Right ventricle myocardium inferior (tissue), 1 donor: ENCODE measurements at places on chromosomes 11 and 22. TPM values are rescaled to one million over a fixed set of nuclear protein-coding genes. Genes with fewer than 3 reads are reported as not detected.
A peak's percentile ranks its signal among the peaks of the same experiment; 100 is the strongest.

ASRGL1 gene
- total RNA-seq, result 4.7 TPM

OPCML gene
- total RNA-seq, result 0.05 TPM

DNA sequence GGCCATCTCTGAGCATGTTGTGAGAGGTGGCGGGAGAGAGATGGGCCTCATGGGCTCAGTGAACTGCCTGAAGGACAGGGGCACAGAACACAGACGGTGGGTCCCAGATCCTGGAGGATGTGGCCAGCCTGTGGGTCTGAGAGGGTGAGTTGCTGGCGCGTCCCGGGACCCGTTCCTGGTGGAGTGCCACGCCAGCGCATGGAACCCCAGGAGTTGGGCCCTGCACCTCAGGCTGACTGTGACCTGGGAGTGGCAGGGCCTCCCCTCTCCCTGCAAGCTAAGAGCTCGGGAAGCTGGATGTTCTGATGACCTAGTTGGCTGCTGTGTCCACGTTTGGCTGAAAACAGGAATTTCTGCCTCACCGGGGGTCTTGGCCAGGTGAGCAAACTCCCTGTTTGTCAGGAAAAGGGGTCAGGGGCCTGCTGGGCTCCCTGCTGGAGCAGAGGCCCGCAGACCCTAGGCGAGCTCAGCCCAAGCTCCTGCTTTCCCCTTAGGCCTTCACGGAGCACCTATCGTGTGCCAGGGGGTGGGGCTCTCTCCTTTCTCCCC is 15.0 kb downstream of the LRRC32 start:
- peak; percentile 57 for DNase-seq

DNA sequence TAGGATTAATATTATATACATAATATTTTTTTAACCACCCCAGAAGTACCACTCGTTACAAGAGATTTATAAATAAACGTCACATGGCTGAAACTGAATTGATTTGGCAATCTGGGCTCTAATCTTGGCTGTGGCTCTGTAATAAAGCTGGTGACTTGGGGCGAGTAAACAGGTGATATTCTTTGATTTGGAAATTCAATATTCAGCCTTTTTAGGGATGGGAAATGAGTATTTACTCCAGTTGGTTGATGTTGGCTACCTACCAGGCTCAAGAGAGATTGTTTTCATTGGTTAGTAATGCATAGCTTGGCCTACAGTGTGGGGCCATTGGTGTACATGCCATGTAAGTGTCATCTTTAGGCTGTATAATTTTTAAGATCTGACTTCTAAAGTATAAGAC is 117.7 kb upstream of the SORL1-AS1 start:
- no peak for DNase-seq

DNA sequence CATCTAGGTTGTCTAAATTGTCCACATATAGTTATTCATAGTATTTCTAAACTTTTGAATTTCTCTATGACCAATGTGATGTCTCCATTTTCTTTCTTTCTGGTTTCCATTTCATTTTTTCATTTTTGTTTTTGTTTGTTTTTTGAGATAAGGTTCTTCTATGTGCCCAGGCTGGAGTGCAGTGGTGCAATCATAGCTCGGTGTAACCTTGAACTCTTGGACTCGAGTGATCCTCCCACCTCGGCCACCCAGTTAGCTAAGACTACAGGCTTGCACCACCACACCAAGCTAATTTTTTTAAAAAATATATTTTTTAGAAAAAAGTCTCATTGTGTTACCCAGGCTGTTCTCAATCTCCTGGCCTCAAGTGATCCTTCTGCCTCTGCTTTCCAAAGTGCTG is 8.2 kb downstream of the GSTT4 start:
- no peak for DNase-seq

SCO2 gene
- total RNA-seq, result not detected

LDHAL6A gene
- not detected for total RNA-seq

POU2AF2 gene
- total RNA-seq, result not detected

GRCh38 chr22:39429916-39430575 is 26.8 kb upstream of the MGAT3 start:
- no peak for DNase-seq

OR5A1 gene
- not detected for total RNA-seq

DNA sequence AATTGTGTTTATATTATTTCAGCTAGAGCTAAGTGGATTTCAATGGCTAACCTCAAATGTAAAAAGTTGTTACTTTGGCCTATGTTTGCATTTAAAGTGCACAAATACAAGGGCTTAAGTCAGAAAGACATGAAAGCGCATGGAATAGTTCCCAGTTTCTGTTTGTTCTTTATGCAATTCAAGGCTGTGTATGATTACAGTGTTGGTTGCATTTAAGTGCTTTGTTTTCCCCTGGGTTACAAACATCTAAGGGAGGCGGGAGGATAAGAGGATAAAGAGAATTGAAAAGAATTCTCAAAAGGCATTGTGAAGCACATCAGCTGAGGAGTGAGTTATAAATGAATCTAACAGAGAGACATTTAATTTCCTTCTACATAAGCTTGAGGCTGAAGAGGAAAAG is 453.4 kb downstream of the NTM start:
- no peak for DNase-seq

NXPE1 gene
- not detected for total RNA-seq

SAA4 gene
- not detected for total RNA-seq

DNA sequence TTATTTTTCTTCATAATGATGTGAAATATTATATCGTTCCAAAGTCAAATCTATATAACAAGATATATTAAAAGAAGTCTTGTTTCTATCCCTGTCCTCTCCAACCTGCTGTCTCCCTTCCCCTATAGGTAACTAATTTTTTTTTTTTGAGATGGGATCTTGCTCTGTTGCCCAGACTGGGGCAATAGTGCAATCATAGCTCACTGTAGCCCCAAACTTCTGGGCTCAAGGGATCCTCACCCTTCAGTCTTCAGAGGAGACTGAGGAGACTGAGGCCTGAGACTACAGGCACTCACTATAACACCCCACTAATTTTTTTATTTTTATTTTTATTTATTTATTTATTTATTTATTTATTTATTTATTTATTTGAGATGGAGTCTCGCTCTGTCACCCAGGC is 10.3 kb upstream of the RELA start:
- DNase-seq, result no peak

CNTN5 gene
- not detected for total RNA-seq

TCN1 gene
- not detected for total RNA-seq

- no peak for DNase-seq
Observed at GRCh38 chr11:28490773-28491382, 382.7 kb downstream of the METTL15 start.

DNA sequence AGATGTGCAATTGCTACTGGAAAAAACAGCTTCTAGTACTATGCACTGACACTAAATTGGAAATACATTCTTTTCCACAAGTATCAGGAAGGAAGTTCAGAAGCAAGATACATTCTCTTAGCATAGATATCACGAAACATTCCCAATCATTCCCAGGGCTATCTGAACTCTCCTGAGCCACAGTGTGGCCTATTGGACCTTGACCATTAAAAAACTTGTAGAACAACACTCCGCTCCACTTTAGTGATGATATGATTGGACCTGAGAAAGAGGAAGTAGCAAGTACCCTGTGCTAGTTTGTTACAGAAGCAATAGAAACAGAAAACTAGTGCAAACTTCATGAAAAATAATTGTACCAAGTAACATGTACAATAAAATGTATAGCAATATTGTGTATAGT is 11.4 kb upstream of the OR5AK2 start:
- DNase-seq, result no peak

DNA sequence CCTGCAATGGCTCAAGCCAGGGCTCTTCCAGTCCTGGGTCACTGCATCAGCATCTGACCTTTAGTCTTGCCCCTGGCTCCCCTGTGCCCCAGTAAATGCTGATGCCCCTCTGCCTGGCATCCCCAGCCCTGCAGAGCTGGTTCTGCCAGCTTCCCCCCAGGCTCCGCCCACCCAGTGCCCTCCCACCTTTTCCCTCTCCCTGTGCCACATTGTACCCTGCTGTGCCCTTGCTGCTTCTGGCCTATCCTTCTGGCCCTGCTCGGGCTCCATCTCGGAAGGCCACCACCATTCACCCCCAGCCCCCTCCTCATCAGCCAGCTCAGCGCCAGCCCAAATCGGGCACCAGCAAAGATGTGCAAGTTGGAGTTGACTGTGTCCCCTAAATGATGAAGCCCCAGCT is 7.4 kb downstream of the CAPN5 start:
- DNase-seq, result no peak

OR52I2 gene
- total RNA-seq, result not detected

DNA sequence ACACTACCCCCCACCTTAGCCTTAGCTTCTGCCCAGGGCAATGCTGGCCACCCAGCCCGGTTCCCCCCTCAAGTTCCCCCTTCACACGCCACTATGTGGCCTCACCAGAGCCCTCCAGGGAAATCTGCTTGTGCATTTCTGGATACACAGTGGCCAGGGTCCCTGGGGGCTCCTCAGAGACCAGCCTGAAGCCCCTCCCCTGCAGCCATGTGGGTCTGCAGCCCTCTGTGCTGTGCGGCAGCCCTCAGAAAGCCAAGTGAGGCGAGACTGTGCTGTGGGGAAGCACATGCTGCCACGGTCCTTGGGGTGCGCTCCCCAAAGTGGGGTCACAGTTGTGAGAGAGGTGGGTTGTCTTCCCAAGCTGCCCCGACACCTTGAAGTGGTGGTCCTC is 2.1 kb upstream of the PLXNB2 start:
- peak; percentile 59 for DNase-seq

KRTAP5-9 gene
- total RNA-seq, result not detected

NCR3LG1 gene
- 0.73 TPM for total RNA-seq

FBLN1 gene
- total RNA-seq, result 113 TPM

- no peak for DNase-seq
Observed at GRCh38 chr11:95768521-95768920, 21.1 kb downstream of the FAM76B start.

DNA sequence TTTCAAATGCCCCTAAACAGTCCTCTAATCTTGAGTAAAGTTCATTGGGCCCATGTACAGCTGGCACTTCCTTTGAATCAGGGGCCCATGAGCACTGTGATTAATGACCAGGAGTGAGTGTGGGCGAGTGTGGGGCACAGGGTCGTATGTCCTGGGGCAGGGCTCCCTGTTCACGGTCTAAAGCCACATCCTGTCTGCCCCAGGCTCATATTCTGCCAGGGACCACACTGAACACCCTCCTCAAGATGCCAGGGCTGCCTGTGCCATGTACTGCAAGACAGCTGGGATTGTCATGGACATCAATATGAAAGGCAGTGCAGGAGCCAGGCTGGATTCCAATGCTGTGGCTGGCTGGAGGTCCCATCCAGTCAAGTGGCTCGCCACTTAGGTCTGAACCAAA is 130.5 kb downstream of the KIRREL3 start:
- no peak for DNase-seq

APOL6 gene
- 6.6 TPM for total RNA-seq

DNA sequence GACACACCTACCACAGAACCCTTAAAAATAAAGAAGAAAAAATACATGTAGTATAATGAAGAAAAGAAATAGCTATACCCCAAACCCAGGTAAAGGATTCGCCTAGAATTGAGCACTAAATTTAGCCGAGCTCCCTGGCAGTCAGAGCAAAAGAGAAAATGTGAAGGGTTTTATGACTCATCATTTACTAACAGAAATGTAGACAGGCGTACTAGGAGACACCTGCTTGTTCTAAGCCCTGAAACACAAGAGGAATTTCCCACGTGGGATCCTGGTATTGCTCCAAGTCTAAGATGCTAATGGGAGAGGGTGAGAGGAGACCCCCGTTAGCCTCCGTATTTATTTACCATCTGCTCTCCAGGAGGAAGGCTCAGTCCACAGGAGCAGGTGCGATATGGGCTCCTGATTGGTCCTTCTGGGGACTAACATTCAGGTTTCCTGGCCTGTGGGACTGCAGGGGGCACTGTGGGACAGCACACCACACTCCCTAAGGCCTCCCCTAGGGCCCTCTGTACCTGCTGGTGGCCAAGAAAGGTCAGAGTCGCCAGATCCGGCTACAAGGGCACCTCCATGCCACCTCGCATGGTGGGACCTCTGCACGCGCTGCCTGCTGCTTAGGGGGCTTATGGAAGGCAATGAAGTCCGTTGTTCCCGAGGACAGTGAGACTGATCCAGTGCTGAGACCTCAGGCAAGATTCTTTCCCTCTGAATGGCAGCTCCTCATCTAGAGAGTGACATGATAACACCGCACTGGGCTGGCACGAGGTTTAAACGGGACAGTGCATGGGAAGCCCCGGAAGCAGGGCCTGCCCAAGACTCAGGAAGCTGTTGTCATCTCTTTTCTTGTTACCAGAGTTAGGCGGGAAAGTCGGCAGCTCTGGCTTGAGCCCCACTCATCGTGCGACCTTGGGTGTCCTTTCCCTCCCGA is 25.8 kb downstream of the KCNC1 start:
- peak; percentile 51 for DNase-seq
